ENCODE measurements at places on chromosomes 16 and 17.

DNA sequence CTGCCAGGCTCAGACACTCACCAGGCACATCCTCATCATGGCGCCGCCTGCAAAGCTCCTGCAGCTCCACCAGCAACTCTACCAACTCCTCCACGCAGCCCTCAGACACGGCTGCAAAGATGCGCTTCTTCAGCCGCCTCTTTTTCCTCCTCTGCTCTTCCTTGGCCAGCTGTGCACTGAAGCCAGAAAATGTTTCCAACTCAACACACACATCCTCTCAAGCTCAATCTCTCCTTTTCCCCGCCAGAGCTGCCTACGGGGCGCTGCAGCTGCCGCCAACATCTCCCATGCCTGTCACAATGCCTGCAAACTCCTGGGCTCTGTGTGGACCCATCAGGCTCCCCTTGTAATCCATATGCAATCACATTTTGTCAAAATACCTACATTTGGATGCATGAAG, 14.2 kb downstream of the TRPV3 start:
- no peak for DNase-seq

DNA sequence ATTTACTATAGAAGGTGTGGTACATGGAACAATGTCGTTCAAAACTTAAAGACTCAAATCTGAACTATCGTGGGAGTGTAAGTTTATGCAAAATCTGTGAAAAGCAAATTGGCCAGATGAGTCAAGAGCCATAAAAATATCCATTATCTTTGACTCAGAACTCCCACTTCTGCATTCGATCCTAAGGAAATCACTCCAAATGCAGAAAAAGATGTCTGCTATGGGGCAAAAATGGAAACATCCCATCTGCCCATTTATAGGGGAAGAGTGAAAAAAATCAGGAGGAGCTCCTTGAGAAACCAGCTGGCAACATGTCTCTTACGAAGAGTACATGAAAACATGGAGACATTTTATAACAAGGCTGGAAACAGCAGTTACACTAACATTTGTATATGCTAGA, 43.6 kb upstream of the CCDC182 start:
- no peak for DNase-seq

GRCh38 chr16:73183611-73184092, 135.7 kb upstream of the ZFHX3 start:
- DNase-seq = no peak

DNA sequence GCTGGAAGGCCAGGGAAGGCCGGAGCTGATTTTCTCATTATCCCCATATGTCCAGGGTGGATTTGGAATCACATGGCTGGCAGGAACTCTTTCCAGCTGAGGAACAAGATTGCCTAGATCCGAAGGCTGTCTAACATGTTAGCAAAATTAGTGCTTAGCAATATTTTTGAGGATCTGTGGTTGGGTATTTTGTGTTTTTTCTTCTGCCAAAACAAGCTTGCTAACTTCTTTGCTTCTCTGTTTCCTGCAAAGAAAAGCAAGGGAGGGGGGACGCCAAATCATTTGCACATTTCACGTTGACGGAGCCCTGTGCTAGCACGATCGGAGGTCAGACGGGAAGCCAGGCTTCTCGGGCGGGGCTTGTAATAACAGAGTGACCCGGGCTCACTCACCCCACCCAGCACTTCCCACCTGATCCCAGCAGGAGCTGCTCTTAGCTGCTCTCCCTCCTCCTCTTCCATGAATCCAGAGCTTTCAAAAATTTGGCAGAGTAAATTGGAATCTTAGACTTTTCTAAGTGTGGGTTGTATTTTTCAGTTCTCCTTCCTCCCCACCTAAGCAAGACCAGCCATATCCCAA, 33.3 kb upstream of the FOXF1 start:
- no peak for DNase-seq

GRCh38 chr17:45918241-45918745, 23.9 kb downstream of the MAPT start:
- DNase-seq = no peak

GRCh38 chr17:77647531-77647930, 311.0 kb upstream of the TNRC6C start:
- no peak for DNase-seq

GRCh38 chr16:50197582-50197981, 44.5 kb downstream of the TENT4B start:
- no peak for DNase-seq

- DNase-seq = no peak
Measured at GRCh38 chr16:48459167-48459566, 74.0 kb upstream of the SIAH1 start.

- peak; percentile 14 for DNase-seq
Measured at GRCh38 chr17:73591296-73592078, 52.8 kb downstream of the SDK2 start.

GRCh38 chr17:44607836-44608690, 48.2 kb upstream of the MEIOC start:
- DNase-seq = no peak

DNA sequence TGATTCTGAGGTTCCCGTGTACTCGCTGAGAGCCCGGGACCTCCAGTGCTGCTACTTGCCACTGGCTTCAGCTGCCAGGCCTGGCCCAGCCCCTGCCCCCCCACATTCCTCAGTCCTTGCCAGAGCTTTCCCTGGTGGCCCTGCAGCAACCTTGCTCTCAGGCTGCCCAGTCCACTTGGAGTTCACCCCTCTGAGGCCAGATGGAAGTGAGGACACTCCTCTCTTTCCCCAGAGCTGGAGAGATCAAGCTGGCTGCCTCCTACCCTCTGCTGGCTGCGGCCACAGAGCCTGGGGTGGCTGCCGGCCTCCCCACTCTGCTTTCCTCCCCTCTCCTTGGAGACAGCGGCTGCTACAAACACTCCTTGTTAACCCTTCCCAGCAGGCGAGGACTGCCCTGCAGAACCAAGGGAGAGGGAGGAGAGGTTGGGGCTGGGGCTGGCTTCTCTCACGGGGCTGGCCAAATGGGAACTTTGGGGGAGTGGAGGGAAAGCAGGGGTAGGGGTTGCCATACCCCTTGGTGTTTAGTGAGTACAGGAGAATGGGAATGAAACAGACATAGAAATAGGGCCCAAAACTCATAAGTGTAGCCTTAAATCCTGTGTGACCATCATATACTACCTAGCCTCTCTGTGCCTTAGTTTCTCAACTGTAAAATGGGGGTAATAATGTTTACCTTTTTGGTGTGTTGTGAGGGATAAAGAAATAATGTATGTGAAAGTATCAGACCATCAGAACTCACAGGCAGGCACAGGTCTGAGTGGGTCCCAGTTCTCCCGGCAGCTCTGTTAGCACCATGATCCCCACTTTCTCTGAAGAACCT, at the start of gene GAS2L2:
GAS2L2 (minus strand) TSS at position 295 of the 820 bp plus-strand sequence. CDS start 389 bp downstream, outside the sequence.
- no peak for DNase-seq
